ENCODE measurements at places on chromosomes 1 and 21.
A peak's percentile ranks its signal among the peaks of the same experiment; 100 is the strongest.

DNA sequence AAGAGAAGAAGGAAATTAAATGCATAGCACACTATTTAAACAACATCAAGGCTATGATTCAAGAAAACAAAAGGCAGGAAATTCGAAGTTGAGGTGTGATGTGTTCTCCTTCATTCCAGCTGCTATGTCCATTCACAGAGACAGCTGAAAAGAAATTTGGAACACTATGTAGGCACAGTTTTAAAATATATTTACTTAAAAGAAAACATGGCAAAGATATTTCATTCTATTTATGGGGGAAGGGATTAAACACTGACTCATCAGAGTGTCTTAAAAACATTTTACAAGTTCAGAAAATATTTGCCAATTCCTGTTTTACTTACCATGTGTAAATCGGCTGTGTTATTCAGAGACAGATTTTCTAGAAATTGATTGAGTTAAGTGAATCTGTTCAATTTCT lies 39.4 kb upstream of the NGF start:
- H3K36me3 ChIP-seq, result no peaks in the 10 kb centered on the region
- H3K27me3 ChIP-seq, result no peaks in the 10 kb centered on the region
- no peaks in the 10 kb centered on the region for H3K4me1 ChIP-seq
- no peak for DNase-seq
- H3K4me3 ChIP-seq, result no peak overlapping the region
- no peak overlapping the region for H3K27ac ChIP-seq

DNA sequence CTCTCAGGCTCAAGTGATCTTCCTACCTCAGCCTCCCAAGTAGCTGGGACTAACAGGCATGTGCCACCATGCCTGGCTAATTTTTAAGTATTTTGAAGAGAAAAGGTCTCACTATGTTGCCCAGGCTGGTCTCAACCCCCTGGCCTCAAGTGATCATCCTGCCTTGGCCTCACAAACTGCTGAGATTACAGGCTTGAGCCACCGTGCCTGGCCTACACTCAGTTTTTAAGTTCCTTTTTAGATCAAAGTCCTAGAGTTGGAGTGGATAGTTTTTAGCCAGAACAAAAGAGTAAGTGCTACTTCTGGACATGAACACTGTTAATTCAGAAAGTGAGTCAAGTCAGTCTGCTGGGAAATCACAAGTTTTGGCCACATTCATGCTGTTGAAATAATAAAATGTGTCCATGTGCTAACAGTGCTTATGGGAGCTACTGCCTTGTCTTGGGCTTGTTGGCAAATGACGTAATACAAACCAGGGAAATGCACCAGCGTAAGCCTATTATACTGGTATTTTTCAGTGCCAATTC lies 84.2 kb downstream of the NDUFS5 start:
- no peaks in the 10 kb centered on the region for H3K36me3 ChIP-seq
- peak; percentile 21 for DNase-seq
- H3K27me3 ChIP-seq, result no peaks in the 10 kb centered on the region
- H3K4me3 ChIP-seq, result no peak overlapping the region
- H3K4me1 ChIP-seq, result no peaks in the 10 kb centered on the region

DNA sequence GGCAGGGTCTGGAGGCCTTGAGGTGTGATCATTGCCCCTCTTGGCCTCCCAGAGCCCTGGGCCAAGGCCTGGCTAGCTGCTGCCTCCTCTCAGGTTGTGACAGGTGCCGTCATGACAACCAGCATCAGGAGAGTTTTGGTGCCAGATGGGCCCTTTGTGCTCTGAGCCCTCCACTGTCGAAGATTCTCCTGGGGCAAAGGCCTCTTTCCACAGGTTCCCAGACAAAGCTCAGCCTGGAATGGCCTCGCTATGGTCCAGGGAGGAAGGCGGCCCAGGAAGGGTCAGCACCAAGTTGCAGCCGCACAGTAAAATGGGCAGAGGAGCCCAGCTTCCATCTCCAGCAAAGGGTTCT lies 78.4 kb downstream of the ALPL start:
- no peak for DNase-seq
- H3K36me3 ChIP-seq, result no peaks in the 10 kb centered on the region
- no peaks in the 10 kb centered on the region for H3K4me1 ChIP-seq
- H3K27ac ChIP-seq, result no peak overlapping the region

GRCh38 chr21:45140346-45140940 lies 66.1 kb downstream of the ADARB1 start:
- H3K27me3 ChIP-seq, result no peaks in the 10 kb centered on the region
- no peak overlapping the region for H3K27ac ChIP-seq
- peak; percentile 92 for DNase-seq

DNA sequence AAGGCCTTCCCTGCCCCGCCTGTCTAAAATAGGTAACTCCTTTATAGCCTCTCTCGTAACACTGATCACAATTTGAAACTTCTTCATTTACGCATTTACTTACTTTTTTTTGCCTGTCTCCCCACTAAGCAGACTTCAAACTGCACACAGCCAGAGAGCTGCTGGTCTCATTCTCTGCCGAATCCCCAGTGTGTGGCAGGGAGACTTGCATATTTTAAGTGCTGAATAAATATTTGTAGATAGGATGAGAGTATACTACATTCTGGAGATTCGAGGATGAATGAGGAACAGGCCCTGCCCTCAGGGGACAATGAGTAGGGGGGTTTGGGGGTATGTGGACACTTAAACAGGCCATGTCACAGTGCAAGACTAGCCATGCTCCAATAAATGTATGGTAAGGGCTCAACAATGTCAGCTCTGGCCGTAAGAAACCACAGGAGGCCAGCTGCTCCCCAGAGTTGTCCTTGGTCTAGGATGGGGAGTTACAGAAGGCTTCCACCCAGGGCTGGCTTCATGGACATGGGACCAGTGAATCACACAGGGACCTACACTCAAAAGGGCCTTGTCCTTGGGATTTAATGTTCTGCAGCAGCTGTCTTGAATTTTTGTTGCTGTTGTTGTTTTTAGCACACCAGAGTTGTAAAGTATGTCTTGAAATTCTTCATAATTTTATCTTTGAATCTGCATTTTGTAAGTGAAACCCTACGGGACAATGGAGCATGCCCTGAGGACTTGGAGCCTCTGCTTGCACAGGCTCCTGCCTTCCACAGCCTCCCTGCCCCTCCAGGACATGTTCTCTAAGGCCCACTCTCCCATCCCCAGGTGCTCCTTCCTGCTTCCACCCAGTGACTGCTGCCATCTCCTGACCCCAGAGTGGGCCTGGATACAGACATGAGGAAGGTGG lies 8.5 kb downstream of the DIO1 start:
- no peak overlapping the region for H3K4me3 ChIP-seq
- no peak overlapping the region for H3K27ac ChIP-seq
- H3K4me1 ChIP-seq, result peaks cover 17% of the 10 kb centered on the region

- H3K27ac ChIP-seq, result peak overlapping the region; percentile 94
- H3K4me1 ChIP-seq, result peaks cover 46% of the 10 kb centered on the region
- DNase-seq, result peak; percentile 80
- H3K27me3 ChIP-seq, result no peaks in the 10 kb centered on the region
- peaks cover 42% of the 10 kb centered on the region for H3K36me3 ChIP-seq
- H3K4me3 ChIP-seq, result peak overlapping the region; percentile 43
These were observed 29.3 kb downstream of the COP1 start for GRCh38 chr1:176177764-176178163.

DNA sequence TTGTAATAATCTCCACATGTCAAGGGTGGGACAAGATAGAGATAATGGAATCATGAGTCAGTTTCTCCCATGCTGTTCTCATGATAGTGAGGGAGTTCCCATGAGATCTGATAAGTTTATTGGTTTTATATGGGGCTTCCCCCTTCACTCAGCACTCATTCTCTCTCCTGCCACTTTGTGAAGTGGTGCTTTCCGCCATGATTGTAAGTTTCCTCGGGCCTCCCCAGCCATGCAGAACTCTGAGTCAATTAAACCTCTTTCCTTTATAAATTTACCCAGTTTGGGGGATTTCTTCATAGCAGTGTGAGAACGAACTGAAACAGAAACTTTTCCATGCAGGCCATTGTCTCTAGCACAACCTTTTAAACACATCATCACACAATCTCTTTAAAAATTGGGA lies 221.5 kb upstream of the BRINP3 start:
- no peak for DNase-seq
- no peak overlapping the region for H3K4me3 ChIP-seq
- H3K27ac ChIP-seq, result no peak overlapping the region
- no peaks in the 10 kb centered on the region for H3K4me1 ChIP-seq

- no peaks in the 10 kb centered on the region for H3K27me3 ChIP-seq
- peaks cover 19% of the 10 kb centered on the region for H3K4me1 ChIP-seq
- H3K27ac ChIP-seq, result no peak overlapping the region
- DNase-seq, result no peak
These were observed 6.5 kb upstream of the ZZZ3 start for GRCh38 chr1:77688939-77689338.

DNA sequence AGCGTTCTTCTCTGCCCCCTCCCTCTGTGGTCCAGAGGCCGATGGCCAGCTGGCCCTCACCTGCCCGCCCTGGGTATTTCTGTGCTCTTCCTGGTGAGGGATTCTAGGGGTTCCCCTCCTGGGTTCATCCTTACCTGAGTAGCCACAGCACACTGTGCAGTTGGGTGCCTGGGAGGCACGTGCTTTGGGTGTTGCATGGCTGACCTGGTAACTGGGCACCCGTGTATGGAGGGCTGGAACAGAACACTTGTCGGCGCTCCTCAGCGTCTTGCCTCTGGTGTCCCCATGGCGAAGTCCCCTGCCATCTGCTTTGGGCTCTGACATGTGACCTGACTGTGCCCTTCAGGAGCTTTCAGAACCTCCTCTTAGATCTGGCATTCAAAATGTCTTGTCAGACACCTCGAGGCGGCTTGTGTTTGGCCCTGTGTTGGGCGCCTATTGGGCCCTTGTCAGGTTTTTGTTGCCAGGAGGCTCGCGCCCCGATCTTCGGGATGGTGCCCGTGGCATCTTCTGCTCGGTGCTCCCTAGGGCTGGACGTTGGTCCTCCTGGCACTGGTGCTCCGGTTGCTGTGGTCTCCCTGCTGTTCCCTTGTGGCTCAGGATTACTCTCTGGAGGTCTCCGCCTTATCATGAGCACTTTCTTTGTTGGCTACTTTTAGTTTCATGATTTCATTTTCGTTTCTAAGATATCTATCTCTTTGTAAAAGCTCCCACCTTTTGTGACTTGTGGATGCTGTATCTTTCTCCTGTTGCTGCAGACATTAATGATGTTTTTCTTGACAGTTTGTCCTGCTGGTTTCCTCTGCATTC lies 28.5 kb downstream of the SKI start:
- no peaks in the 10 kb centered on the region for H3K27me3 ChIP-seq
- DNase-seq, result no peak
- H3K27ac ChIP-seq, result no peak overlapping the region
- H3K36me3 ChIP-seq, result no peaks in the 10 kb centered on the region
- no peaks in the 10 kb centered on the region for H3K4me1 ChIP-seq

DNA sequence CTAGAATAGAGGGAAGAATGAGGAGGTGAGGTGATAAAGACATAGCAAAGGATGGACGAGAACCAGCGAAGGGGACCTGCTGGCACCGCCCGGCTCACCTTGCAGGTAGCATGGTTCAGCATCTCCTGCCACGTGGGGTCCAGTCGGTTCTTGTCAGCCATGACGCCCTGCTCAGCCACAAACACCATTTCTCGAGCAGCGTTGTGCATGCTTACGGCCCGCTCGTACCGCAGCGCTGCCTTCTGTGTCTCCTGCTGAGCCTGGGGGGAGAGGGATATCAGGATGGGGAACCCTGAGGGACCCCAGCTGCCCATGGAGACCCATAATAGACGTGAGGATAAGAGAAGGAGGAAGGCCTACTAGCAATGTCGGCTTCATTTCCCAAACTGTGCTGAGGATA lies 11.4 kb downstream of the SH3BP5L start:
- H3K4me3 ChIP-seq, result no peak overlapping the region
- no peaks in the 10 kb centered on the region for H3K27me3 ChIP-seq
- H3K4me1 ChIP-seq, result peaks cover 17% of the 10 kb centered on the region
- no peak for DNase-seq
- peaks cover 7% of the 10 kb centered on the region for H3K36me3 ChIP-seq

DNA sequence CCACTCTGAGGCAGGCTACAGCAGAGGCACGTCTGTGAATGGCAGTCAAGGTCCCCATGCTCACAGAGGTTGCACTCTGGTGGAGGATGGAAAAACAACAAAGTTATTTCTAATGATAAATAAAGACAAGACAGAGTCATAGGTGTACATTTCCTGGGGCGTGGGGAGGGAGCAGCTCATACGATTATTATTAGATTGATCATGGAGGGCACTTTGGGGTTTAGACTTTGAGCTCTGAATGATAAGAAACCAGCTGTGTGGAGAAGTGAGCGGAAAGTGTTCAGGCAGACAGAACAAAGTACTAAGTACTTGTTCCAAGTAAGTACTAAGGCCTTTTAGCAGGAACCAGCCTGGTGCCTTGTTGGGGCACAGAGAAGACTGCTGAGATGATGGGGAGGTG lies 86.8 kb downstream of the BRINP2 start:
- no peak for DNase-seq
- no peak overlapping the region for H3K4me3 ChIP-seq
- H3K27me3 ChIP-seq, result no peaks in the 10 kb centered on the region
- H3K27ac ChIP-seq, result no peak overlapping the region
- H3K36me3 ChIP-seq, result no peaks in the 10 kb centered on the region
- no peaks in the 10 kb centered on the region for H3K4me1 ChIP-seq

- DNase-seq, result no peak
- no peak overlapping the region for H3K27ac ChIP-seq
These were observed 1233.3 kb upstream of the B3GALT2 start for GRCh38 chr1:194419721-194420120.

- no peak overlapping the region for H3K4me3 ChIP-seq
- H3K27ac ChIP-seq, result no peak overlapping the region
- no peak for DNase-seq
- H3K4me1 ChIP-seq, result peaks cover 11% of the 10 kb centered on the region
- H3K27me3 ChIP-seq, result no peaks in the 10 kb centered on the region
These were observed 39.0 kb downstream of the LRRC71 start for GRCh38 chr1:156959414-156959813.

DNA sequence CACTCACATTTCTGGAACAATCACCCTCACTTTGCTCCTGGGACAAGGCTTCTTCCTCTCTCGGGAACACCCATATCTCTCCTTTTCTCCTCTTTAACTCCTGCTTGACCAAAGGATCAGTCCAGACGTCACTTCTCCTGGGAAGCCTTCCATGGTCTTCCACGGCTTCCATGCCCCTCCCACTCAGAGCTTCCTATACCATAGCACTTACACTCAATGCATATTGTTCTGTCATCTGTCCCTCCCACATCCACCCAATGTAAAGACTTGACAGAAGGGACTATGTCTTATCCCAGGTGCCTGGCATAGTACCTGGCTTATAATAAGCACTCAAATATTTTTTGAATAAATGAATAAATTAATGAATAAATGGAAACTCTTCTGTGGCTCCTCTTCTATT lies 28.2 kb downstream of the CD34 start:
- 0 out of 2 replicates have a peak overlapping the region, but pooled peaks have one; percentile 37 for H3K4me3 ChIP-seq
- H3K27me3 ChIP-seq, result 0 out of 2 replicates have a peak, but pooled peaks cover 3% of the 10 kb centered on the region
- DNase-seq, result no peak
- H3K27ac ChIP-seq, result no peak overlapping the region
